ENCODE measurements at places on chromosomes 11 and 22.

DNA sequence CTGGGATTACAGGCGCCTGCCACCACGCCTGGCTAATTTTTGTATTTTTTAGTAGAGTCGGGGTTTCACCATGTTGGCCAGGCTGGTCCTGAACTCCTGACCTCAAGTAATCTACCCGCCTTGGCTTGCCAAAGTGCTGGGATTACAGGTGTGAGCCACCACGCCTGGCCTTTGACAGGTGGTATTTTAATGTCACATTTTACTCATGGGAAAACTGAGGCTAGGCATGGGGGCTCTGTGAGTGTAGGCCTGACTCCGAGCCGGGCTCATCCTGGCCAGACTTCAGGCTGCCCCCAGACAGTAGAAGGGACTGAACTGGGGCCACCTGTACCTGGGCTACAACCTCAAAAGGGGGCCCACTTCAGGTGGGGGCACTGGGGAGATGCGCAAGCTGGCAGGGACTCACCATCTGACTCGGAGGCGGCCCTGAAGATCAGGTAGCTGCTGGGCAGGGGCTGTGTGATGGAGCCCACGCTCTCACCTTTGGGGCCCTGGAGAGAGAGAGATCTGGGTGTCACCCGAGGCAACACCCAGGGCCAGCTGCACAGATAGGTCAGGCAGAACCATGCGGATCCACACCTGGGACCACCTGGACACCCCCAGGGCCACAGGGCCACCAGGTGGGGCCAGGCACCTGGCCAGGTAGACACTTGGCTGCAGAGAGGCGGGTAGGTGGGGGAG is 45.8 kb downstream of the OSBPL5 start:
- no peaks in the 10 kb centered on the region for H3K27me3 ChIP-seq
- H3K36me3 ChIP-seq, result peaks cover 59% of the 10 kb centered on the region
- peaks cover 5% of the 10 kb centered on the region for H3K4me1 ChIP-seq
- no peak overlapping the region for H3K4me3 ChIP-seq
- no peak overlapping the region for H3K27ac ChIP-seq

DNA sequence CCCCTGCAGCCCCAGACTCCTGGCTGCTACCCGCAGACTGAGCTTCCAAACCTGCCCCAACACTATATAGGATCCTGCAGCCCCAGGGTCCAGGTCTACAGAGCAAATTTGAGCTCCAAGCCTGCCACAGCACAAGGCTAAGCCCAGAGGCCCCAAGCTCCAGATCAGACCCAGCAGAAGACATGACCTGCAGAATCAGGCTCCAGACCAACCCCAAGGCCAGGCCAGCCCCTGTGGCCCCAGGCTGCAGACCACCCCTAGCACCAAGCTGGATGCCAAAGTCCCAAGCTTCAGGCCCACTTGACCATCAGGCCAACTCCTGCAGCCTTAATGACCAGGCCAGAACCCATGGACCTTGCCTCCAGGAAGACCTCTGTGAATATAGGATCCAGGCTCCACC is 145.3 kb downstream of the DLG2 start:
- no peaks in the 10 kb centered on the region for H3K36me3 ChIP-seq
- no peak for DNase-seq
- no peaks in the 10 kb centered on the region for H3K4me1 ChIP-seq
- H3K27me3 ChIP-seq, result no peaks in the 10 kb centered on the region

DNA sequence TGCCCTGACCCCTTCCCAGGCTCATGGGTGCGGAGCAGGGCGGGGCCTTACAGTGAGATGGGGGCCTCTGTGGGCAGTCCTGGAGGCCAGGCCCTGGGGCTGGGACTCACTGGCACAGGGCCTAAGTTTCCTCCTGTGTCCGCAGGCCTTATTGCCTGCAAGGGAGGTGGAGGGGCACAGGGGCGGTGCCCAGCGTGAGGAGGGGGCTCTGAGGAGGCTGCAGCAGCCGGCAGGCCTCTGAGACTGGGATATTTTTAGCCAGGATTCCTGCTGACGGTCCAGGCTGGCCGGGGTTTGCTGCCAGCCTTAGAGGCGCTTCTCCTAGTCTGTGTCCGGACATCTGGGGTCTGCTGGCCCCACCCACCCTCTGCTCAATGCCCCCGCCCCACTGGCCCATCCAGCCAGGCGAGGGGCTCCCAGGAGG is 5.7 kb upstream of the RTN4R start:
- H3K4me3 ChIP-seq, result no peak overlapping the region
- DNase-seq, result no peak
- H3K27ac ChIP-seq, result no peak overlapping the region
- no peaks in the 10 kb centered on the region for H3K4me1 ChIP-seq
- H3K27me3 ChIP-seq, result no peaks in the 10 kb centered on the region

GRCh38 chr22:36546092-36546804 is 17.3 kb upstream of the EIF3D start:
- no peak overlapping the region for H3K4me3 ChIP-seq
- H3K36me3 ChIP-seq, result no peaks in the 10 kb centered on the region
- peaks cover 17% of the 10 kb centered on the region for H3K4me1 ChIP-seq
- no peak overlapping the region for H3K27ac ChIP-seq

- peaks cover 9% of the 10 kb centered on the region for H3K27me3 ChIP-seq
- H3K36me3 ChIP-seq, result no peaks in the 10 kb centered on the region
- H3K4me3 ChIP-seq, result no peak overlapping the region
- no peak for DNase-seq
Measured at GRCh38 chr22:37781434-37782059, 26.2 kb upstream of the GCAT start.

DNA sequence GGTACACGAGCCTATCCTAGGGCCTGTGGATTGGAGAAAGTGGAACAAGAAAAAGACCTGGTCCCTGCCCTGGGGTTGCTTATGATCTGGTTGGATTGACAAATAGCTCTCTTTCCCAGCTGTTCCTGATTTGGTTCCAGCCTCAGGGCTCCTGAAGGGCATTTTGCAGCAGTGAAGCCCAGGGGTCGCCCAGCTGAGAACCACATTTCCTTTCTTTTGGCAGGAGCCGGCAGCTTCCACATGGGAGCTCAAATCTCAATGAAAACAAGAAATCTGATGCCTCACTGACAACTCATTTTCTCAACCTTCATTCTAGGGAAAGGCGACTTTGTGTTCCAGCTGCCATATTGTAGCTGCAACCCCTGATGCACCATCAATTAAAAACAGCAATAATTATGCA is 140.6 kb upstream of the CADM1 start:
- peaks cover 18% of the 10 kb centered on the region for H3K27me3 ChIP-seq
- no peak for DNase-seq
- H3K4me1 ChIP-seq, result peaks cover 2% of the 10 kb centered on the region
- H3K36me3 ChIP-seq, result no peaks in the 10 kb centered on the region
- no peak overlapping the region for H3K4me3 ChIP-seq

GRCh38 chr11:62124186-62125113 is 639 bp downstream of the INCENP start:
- peak overlapping the region; percentile 36 for H3K27ac ChIP-seq
- peaks cover 13% of the 10 kb centered on the region for H3K36me3 ChIP-seq
- DNase-seq, result peak; percentile 61
- H3K4me1 ChIP-seq, result peaks cover 7% of the 10 kb centered on the region
- H3K27me3 ChIP-seq, result no peaks in the 10 kb centered on the region
- H3K4me3 ChIP-seq, result peak overlapping the region; percentile 82

- H3K36me3 ChIP-seq, result no peaks in the 10 kb centered on the region
- no peaks in the 10 kb centered on the region for H3K27me3 ChIP-seq
- H3K4me1 ChIP-seq, result no peaks in the 10 kb centered on the region
- DNase-seq, result no peak
- no peak overlapping the region for H3K4me3 ChIP-seq
- no peak overlapping the region for H3K27ac ChIP-seq
Measured at GRCh38 chr11:116335078-116335477, 437.7 kb downstream of the BUD13 start.

DNA sequence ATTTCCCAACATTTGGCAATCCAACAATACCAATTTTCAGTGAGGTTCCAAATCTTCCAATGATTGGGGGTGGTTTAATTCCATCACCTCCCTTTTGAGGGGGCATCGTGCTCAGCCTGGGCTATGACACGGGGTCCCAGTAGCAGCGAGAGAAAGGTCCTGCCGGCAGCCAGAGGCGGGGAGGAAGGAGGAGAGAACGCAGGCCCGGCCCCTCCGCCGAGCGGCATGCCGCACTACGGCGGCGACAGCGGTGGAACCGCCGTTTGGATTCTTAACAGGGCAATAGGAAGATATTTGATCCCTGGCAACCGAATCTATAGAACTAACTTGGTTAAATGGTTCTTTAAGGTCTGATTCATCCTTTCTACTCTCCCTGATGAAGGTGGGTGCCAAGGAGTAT is 18.3 kb upstream of the NDUFA6 start:
- H3K4me3 ChIP-seq, result no peak overlapping the region
- no peak for DNase-seq
- no peaks in the 10 kb centered on the region for H3K36me3 ChIP-seq
- H3K27ac ChIP-seq, result no peak overlapping the region
- H3K4me1 ChIP-seq, result no peaks in the 10 kb centered on the region

Measured in mesenchymal stem cell (in vitro differentiated cells and primary cell).